ENCODE measurements at places on chromosomes 4 and X.

GRCh38 chr4:156837625-156838345 is 133.8 kb downstream of the PDGFC start:
- no peak for DNase-seq

DNA sequence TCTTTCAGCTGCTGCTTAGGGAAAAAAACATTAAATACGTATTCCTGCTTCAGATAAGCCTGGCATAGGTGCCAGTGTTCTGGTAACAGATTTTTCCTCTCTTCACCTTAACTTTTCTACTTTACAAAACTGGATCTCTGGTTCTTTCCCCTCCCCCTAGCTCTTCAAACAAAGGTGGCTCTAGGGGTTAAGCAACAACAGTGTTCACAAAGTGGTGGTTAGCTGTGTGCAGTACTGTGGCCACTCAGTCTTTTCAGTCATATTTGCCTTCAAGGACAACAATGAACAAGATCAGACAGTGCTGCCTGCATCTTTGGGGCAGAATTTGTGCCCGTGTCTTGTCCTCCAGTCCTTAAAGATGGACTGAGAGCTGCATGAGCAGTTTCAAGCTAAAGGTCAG is 15.1 kb upstream of the RGN start:
- DNase-seq = no peak

DNA sequence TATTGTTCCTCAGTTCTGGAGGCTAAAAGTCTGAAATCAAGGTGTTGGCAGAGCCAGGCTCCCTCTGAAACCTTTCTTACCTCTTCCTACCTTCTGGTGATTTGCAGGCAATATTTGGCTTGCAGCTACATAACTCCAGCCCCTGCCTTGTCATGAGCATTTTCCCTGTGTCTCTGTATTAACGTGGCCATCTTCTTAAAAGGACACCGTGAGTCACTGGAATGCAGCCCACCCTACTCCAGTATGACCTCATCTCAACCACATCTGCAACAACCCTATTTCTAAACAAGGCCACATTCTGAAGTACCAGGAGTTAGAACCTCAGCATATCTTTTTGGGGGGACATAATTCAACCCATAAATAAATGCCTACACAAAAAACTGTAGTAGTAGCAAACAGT is 40.7 kb downstream of the FANCB start:
- DNase-seq = no peak

GRCh38 chrX:40470830-40471429 is 109.8 kb upstream of the ATP6AP2 start:
- DNase-seq = no peak

GRCh38 chr4:125948021-125948420 is 633.3 kb downstream of the FAT4 start:
- DNase-seq = no peak

- no peak for DNase-seq
Measured at GRCh38 chr4:144646523-144647094, 653 bp downstream of the HHIP start.

GRCh38 chr4:182085051-182085480 is 158.1 kb upstream of the TENM3 start:
- DNase-seq = no peak

DNA sequence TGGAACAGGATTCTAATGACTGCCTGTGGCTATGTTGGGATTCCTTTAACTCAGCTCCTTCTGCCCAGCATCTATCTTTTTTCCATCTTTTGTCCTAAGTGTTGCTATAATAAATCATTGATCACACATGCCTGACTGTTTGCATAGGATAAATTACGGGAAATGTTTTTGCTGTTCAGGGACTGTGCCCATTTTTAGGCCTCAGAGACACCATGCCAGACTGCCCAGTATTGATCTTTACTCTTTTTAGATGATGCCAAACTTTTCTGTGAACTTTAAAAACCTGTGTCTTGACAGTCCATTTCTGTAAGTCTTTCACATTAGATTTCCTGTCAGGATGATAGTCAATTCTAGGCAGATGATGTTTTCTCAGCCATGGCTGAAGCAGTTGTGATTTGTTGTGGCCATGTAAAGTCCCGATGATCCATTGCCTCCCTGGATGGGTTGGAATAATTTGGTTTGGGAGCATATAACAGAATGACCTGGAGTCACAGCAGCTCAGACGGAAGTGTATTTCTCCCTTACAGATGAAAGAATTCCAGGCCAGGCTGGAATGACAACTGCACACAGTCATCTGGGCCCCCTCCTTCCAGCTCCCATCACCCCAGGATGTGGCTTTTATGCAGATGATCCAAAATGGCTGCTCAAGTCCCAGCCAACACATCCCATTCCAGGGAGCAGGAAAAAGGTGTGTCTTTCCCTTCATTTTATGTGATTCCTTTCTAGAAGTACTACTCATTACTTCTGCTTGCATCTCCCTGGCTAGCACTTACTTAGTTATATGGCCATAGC is 3.4 kb downstream of the HTT-AS start:
- DNase-seq = no peak

DNA sequence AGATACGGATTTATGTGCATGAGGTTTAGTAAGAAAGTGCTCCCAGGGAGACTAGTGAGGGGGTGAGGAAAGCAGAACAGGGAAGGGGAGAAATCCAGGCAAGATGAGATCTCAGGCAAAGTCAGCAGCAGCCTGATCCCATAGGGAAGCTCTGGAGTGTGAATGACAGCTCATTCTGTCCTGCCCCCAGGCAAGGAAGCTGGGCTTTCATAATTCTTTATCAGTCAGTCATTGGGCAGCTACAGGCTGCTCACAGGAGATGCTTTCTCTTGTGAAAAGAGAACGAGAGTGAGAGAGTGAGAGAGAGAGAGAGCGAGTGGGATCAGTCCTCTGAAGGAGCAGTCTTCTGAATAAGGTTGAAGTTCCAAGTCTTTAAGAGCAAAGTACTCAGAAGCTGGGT is 48.1 kb downstream of the SRPX start:
- DNase-seq = no peak
